ENCODE measurements at places on chromosomes 3 and 15. TPM values are rescaled to one million over a fixed set of nuclear protein-coding genes. Genes with fewer than 3 reads are reported as not detected.

The KLF15 gene
- 52.7 TPM for total RNA-seq

The LRRIQ4 gene
- 0.74 TPM for total RNA-seq

The SKOR1 gene
- total RNA-seq: 0.59 TPM

The MOBP gene
- not detected for total RNA-seq

The SLC22A14 gene
- total RNA-seq: 1.5 TPM

The HAUS2 gene
- total RNA-seq: 41.9 TPM

- no peak for DNase-seq
- no peaks in the 10 kb centered on the region for H3K4me1 ChIP-seq
- H3K4me3 ChIP-seq: no peak overlapping the region
- no peak overlapping the region for H3K27ac ChIP-seq
These were observed 68.0 kb downstream of the ATP2B2 start for GRCh38 chr3:10437272-10437994.

DNA sequence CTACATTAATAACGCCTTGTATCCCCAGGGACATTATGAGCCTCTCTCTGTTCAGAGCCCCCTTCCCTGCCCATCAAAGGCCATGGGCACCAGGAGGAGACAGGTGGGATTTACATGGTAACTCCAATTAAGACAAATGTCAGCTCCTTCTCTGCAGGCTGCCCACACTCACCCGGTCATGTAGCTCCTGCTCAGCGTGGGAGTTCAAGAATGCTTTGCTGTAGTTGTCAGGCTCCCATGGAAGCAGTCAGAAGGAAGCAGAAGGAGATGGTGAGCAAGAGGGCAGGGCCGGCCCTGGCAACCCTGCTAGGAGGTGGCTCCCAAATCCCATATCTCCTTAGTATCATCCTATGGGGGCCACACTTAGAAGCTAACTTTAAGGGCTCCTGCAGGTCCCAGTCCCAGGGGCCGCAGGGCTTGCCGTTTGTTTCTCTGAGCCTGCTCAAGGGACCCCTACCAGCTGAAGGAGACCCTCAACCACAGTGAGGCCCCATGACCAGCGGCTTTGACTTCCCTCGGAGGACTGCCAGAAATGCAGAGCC lies 218.4 kb upstream of the TLE3 start:
- no peak overlapping the region for H3K27ac ChIP-seq
- H3K4me1 ChIP-seq: no peaks in the 10 kb centered on the region
- no peak overlapping the region for H3K4me3 ChIP-seq
- H3K27me3 ChIP-seq: no peaks in the 10 kb centered on the region
- no peak for DNase-seq

DNA sequence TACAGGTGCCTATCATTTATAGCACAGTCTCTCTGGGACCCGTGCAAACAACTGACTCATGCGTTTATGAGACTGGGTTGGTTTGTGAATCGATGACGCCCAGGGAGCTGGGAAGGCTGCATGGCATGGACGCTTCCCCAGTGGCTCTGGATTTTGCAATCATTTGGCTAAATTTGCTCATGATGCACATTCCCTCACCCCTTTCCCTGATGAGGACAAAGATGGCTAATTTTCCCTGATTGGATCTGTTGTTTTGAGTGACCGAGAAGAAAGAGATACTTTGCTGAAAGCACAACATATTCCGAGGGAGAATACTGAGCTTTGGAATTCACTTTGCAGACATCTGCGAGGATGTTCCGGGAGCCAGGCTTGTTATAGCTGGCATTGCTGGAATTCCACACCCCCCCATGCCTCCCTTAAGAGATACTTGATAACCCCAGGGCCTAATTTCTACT lies 51.1 kb downstream of the CGNL1 start:
- H3K27ac ChIP-seq: peak overlapping the region; percentile 51
- H3K27me3 ChIP-seq: no peaks in the 10 kb centered on the region
- peaks cover 7% of the 10 kb centered on the region for H3K4me1 ChIP-seq
- DNase-seq: peak; percentile 43
- H3K36me3 ChIP-seq: no peaks in the 10 kb centered on the region
- H3K4me3 ChIP-seq: no peak overlapping the region

GRCh38 chr3:127174284-127174683 lies 18.6 kb upstream of the PRR23E start:
- no peaks in the 10 kb centered on the region for H3K36me3 ChIP-seq
- no peak overlapping the region for H3K27ac ChIP-seq
- H3K4me1 ChIP-seq: no peaks in the 10 kb centered on the region
- no peak overlapping the region for H3K4me3 ChIP-seq
- DNase-seq: no peak

DNA sequence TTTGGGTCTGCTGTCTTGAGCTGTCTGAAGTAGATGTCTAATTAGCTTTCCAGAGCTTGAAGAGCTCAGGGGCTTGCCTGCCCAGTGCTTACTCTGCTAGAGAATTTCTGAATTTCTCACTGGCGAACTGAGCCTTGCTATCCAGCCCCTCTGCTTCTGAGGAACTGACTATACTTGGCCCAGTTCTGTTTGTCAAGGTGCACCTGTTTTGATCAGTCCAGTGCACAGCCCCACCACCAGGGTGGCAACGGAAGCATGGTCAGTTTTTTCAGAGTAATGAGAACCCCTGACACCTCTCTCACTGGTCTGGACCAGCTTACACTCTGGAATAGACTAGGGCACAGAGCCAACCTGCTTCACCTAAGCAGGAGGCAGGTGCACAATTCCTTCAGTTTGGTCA lies 25.2 kb downstream of the ITGB5 start:
- no peaks in the 10 kb centered on the region for H3K27me3 ChIP-seq
- H3K4me3 ChIP-seq: no peak overlapping the region
- DNase-seq: no peak
- H3K27ac ChIP-seq: no peak overlapping the region
- no peaks in the 10 kb centered on the region for H3K4me1 ChIP-seq

DNA sequence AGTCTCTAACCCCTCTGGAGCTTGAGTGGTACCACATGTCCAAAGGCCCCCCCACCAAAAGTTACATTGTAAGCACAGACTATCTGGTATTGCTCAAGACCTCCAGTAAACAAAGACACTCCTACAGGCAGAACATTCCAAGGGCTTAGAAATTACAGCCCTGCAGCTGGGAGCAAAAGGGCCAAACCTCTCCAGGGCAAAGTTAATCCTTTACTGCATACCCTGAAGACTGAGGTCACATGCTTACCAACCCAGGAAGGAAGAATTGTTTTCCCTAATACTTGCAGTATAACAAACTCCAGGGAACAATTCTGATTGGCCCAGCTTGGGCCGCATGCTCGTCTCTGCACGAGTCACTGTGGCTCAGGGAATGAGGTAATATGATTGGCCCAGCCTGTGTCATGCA lies 266.1 kb upstream of the NR2F2 start:
- no peak overlapping the region for H3K4me3 ChIP-seq
- no peaks in the 10 kb centered on the region for H3K36me3 ChIP-seq
- no peak overlapping the region for H3K27ac ChIP-seq
- DNase-seq: no peak

- no peak for DNase-seq
- no peaks in the 10 kb centered on the region for H3K27me3 ChIP-seq
- no peaks in the 10 kb centered on the region for H3K36me3 ChIP-seq
- H3K27ac ChIP-seq: no peak overlapping the region
- H3K4me1 ChIP-seq: no peaks in the 10 kb centered on the region
- no peak overlapping the region for H3K4me3 ChIP-seq
These were observed 65.5 kb downstream of the FSIP1 start for GRCh38 chr15:39717134-39717533.

DNA sequence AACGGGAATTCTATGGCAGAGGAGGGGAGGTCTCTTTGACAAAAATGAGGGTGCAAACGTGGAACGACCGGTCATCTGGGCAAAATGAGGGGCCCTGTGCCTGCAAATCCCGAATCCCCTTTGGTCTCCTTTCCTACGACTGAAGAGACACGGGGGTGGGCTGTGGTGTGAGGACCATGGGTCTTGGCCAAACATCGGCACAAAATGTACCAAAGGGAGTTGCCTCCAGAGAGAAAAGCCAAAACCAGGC lies 498 bp downstream of the ZNF280D start:
- H3K4me3 ChIP-seq: peak overlapping the region; percentile 65
- no peaks in the 10 kb centered on the region for H3K27me3 ChIP-seq
- peak overlapping the region; percentile 93 for H3K27ac ChIP-seq

DNA sequence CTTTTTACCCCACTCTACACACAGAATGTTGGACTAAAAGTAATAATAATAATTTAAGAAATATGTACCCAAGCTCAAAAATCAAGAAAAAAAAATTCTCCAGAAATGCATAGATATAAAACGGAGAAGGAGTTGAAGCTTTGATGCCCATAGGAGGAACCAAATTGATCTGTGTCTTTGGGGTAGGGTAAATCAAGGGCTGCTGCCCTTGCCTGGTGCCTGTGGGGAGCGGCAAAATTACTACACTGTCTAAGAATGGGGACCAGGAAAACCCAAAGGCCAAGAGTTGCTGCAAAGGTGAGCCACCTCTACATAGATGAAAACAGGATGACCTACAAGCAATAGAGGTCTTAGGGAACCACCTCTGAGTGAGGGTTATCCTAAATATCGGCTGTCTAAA lies 56.0 kb upstream of the SPPL2A start:
- H3K4me3 ChIP-seq: no peak overlapping the region
- DNase-seq: no peak
- no peaks in the 10 kb centered on the region for H3K4me1 ChIP-seq
- H3K27ac ChIP-seq: no peak overlapping the region
- no peaks in the 10 kb centered on the region for H3K27me3 ChIP-seq
